ENCODE measurements at places on chromosomes 11 and 22.

- DNase-seq, result no peak
Observed at GRCh38 chr11:4826425-4826824, 5.3 kb downstream of the OR51F2 start.

DNA sequence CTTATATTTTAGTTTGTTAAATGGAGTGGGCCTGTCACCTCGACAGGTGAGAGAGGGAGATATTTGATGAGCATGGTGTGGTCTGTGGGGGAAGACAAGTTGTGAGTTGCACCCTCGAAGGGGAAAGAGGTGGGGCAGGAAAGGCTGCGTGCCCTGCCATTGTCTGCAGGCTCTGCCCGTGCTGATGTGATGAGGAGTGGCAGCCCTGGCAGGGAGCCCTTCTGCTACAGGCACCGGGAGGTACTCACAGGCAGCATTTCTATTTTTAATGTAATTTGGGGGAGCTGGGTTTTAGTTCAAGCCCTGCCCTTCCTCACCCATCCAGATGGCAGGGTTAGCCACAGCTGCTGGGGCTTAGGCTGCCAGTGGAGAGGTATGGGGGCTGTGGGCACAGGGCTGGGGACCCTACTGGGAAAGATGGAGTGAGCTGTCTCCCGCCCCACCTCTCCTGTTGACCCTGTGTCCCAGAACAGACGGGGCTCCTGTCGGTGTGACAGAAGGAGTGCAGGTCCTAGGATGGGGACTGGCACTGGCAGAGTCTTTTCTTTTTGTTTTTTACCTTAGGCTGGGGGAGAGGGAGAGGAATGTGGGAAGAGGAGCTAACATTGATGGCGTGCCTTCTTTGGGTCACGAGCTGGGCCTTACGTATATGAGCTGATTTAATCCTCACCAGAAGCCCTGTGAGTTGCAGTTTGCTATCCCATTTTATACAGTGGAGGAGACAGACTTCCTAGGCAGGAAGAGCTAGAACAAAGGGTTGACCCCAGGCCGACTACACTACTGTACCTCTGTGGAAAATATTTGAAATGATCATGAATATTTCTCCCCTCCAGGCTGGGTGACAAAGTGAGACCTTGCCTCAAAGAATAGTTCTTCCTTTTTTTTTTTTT, 51.6 kb downstream of the CEP164 start:
- no peak for DNase-seq

DNA sequence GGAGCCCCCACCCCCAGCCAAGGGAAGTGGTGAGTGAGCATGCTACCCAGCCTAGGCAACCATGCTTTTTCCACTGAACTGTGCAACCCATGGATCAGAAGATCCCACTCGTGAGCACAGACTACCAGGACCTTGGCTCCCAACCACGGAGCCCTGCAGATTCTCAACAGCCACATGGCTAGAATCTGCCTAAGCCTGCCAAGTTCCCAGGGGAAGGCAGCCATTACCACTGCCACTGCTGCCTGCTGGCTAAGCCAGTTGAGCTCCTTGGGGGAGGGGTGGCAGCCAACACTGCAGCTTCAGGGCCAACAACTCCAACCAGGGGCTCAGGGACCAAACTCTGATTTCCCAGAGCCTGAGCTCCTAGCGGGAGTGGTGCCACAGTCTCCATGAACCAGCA, 195.8 kb downstream of the DLG2 start:
- DNase-seq, result no peak

- no peak for DNase-seq
Observed at GRCh38 chr22:31497148-31497938, 1.0 kb downstream of the SFI1 start.

DNA sequence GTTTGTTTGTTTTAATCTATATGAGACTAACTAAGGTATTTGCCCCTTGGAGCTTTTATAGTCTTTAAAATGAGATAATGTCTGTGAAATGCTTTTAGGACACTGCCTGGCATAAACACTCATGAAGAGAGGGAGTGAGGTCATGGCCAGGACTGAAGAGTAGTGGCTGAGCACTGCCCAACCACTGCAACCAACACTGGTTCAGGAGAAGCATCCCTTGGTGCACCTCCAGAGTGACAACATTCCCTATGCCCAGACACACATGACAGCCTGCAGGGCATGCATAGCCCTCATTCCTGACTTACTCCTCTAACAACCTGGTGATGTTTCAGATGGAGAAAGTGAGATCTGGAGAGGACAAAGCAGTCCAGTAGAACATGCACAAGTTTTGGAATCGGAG, 36.1 kb downstream of the ME3 start:
- no peak for DNase-seq

- DNase-seq, result no peak
Observed at GRCh38 chr11:110734790-110735189, 22.6 kb upstream of the ARHGAP20 start.

DNA sequence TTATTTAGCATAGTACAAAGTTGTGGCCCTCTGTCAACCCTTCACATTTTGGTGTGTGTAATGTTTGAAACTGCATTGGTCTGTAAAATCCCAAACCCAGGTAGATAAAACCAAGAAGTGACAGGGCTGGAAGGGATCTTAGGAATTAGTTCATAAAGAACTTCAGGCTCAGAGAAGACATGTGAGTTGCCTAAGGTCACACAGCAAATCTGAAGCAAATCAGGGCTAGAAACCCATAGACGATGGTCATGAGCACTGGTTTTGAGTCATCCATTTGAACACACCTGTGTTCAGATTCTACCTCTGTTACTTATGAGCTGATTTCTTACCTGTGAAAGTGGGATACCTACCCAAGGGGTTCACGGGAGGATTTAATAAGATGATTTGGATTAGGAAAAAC, 107.1 kb downstream of the PTPRJ start:
- no peak for DNase-seq

DNA sequence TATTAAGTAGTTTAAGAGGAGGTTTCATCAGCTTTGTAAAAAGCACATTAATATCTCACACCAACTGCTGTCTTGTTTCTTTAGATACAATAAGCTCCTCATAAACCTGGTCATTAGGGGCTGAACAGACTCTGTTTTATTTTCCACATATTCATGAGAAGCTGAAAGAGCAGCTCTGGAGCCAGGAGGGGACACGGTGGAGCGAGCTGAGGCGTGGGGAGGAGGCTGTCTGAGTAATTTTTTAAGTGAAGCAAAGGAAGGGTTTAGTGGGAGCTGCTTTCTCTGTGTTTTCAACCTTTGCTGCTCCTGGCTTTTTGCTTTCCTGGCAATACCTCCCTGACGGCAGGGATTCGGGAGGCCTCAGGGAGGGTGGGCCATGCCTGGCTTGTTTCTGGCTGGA, 67.0 kb upstream of the EIF3D start:
- DNase-seq, result no peak

DNA sequence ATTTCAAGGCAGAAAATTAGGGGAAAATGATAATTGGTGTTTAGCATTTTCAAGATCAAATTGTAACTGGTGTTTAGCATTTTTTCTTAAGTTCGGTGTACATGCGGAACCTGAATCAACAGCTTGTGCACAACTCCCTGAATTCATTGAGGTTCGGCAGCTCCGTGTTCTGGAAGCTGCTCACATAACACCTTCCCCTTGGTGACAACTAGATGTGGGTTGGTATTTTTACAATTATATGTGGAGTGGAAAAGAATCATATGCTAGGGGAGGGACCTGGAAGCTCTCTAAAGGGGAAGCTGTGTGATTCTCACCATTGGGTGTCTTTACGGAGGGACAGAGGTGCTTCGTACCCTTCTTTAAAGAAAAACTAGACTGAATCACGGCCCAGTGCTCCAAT, 199.0 kb upstream of the MTNR1B start:
- DNase-seq, result no peak

DNA sequence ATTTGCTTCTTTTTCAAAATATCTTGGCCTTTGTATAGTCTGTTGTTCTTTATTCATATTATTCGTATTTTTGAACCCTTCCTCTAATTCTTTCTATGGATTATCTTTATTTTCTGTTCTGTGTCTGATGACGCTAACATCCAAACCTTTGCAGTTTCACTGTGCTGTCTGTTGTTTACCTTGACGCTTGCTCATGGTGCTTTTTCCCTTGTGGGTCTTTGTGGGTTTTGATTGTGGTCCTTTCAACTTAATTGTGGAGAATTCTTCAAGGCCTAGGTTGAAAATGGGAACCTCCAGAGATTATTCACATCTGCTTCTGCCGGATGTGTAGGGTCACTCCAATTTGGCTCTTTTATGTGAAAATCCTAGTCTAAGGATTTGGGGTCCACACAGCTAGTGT, 34.6 kb downstream of the PARVG start:
- no peak for DNase-seq

DNA sequence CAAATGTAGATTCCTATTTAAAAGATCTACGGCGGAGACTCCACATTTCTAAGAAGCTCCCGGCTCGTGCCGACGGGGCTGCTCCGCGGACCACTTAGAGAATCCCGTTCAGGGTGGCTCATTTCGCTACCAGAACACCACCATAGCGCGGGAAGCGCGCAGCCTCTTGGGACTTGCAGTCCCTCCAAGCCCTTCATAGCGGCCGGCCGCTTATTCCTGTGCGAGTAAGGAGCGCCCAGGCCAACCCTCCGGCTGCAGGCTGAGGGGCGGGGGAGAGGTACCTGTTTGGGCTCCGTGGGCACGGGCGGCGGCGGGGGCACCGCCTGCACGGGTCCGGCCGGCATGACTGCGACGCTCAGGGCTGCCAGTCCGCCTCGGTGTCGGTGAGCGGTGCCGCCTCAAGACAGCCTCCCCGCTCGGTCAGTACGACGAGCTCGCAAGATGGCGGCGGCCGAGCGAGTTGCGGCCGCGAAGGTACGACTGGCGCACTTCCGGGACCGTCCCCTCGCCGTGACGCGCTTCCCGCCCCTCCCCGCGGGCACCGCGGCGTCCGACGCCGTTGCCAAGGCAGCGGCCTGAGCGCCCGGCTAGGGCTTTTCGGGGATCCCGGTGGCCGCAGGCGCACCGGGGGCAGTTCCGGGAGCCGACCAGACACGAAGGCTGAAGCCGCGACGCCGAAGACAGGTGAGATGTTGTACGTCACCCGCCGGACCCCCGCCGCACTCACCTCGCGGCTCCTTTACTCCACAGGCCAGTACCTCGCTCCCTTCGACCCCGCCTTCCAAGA, at the start of the genes CCDC157 and SF3A1:
Gene CCDC157 (plus strand): TSS at position 559 of the 787 bp plus-strand sequence. CDS start 8,994 bp downstream, outside the sequence.
Gene SF3A1 (minus strand): TSS at position 446 of the 787 bp plus-strand sequence. CDS start 102 bp downstream, at position 344.
- DNase-seq, result peak; percentile 71

DNA sequence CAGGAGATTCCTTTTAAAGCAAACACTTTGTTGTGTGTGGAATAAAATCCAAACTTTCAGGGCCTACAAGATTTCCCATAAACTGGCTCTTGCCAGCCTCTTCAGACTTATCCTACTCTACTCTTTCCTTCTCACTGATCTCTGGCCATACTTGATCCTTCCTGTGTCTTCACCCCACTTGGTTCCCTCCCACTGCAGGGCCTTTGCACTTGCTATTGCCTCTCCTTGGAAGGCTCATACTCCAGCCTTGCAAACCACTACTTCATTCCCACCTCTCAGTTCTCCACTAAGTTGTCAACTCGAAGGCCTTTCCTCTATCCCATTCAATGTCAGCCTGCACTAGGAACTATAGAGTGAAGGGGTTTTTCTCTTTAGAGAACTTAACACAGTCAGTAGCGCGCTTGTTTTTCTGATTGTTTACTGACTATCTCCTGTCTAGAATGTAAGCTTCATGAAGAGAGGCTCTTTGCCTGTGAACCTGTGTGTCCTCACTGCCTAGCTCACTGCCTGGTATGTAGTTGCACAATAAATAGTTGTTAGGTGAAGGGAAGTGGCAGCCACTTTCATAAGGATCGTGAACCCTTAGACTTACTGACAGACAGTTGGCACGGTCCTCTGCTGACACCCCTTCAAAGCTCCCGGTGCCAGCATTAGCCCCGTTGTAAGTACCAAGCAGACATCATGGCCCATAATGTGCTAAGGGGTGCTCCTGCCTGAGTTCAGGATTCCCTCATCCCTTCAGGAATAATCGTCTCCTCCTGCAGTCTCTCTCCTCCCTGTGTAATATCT, 833 bp upstream of the ME3 start:
- no peak for DNase-seq

DNA sequence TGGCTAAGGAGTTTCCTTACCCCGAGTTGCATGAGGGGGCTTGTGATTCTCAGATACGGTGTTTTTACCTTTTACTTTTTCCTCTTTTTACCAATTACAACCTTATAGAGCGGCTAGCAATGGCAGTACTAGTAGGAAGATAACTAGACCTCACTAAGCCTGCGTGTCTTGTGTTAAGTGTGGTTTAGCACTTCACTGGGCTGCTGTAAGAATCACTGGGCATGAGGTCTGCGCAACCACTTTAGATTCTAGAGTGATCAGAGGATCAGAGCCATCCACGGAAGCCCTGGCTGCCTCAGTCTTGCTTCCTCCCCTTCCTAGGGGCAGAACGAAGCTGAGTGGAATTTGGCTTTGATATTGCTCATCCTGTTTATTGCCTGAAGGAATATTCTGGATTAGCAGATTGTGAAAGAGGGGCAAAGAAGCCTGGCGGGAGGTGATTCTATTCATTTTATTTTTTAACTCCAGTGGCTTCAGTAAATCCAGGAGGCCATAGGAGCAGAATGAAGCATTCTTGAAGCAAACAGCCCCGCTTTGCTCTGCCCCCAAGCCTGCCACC, 88.5 kb downstream of the GRAMD1B start:
- no peak for DNase-seq

GRCh38 chr22:33806191-33806590, 114.1 kb downstream of the LARGE1 start:
- DNase-seq, result no peak

DNA sequence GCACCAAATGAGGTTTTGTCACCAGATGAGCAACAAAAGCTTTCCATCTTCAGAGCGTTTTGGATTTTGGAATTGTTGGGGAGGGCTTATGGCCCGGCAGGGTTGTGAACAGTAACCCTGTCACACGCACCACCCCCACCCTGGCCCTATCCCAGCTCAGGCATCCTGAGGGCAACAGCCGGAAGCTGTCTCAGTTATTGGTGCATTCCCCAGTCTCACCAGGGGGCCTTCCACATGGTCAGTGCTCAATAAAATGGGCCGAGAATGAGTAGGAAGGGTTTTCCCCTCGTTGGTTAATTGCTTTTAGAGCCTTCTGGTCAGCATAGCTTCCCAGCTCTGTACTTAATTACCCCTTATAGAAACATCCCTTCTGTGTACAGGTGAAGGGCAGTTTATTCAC, 46.0 kb downstream of the LRP5 start:
- no peak for DNase-seq

DNA sequence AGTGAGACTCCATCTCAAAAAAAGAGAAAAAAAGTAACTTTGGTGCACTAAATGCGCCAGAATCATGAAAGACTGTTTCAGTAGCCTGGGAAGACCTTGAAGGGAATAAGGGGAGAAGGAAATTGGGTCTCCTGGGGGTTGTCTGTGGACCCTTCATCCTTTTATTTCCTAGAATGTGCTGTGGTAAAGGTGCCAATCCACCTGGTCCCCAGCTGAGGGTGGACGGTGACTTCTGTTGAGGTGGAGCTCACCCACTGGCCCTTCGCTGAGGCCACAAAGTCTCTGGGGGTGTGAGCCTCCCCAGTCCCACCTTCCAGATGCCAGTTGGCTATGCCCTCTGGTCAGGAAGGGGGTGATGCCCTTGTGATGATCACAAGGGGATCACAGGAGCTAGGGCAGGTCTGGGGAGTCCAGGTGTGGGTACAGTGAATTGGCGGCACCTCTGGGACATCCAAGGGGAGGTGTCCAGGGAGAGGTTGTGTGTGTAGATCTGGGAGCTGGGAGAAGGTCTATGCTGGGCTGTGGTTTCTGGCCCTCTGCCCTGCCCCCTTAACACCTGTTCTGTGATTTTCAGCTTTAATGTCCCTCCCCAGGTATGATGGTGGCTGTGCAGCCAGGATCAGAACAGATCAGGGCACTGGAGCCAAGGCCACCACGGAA, 34.2 kb upstream of the LMO1 start:
- DNase-seq, result no peak

GRCh38 chr11:111115890-111116289, 129.6 kb upstream of the POU2AF2 start:
- DNase-seq, result no peak
